Epithelial cell of prostate (primary cell): ENCODE measurements at places on chromosomes 1 and 21.
A peak's percentile ranks its signal among the peaks of the same experiment; 100 is the strongest.

- no peak for DNase-seq
Observed at GRCh38 chr1:224698015-224698451, 81.9 kb downstream of the CNIH3 start.

GRCh38 chr1:161440312-161440894 is 64.9 kb upstream of the FCGR2A start:
- no peak for DNase-seq

- peak; percentile 50 for DNase-seq
Observed at GRCh38 chr1:116538544-116538943, 32.3 kb downstream of the CD58 start.

- no peak for DNase-seq
Observed at GRCh38 chr1:70465911-70466310, 54.8 kb downstream of the CTH start.

GRCh38 chr1:187721216-187721615 is 892.5 kb downstream of the PLA2G4A start:
- DNase-seq, result no peak

GRCh38 chr1:21523297-21523813 is 14.1 kb downstream of the ALPL start:
- no peak for DNase-seq

DNA sequence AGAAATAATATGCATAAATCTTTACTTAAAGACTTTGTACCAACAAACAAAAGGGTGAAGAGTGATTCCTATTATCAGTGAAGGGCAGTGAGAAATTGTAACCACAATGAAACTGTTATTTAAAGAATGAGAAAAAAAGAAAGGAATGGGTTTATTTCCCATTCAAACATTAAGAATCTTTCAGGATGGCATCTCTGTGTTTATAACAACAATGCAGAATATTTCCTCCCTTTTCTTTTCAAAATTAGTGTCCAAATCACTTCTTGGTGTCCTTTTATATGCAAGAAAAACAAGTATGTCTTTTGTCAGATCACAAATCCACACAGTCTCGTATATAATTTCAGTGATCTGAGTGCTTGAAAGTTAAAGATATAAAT is 61.2 kb downstream of the PTPRC start:
- no peak for DNase-seq

DNA sequence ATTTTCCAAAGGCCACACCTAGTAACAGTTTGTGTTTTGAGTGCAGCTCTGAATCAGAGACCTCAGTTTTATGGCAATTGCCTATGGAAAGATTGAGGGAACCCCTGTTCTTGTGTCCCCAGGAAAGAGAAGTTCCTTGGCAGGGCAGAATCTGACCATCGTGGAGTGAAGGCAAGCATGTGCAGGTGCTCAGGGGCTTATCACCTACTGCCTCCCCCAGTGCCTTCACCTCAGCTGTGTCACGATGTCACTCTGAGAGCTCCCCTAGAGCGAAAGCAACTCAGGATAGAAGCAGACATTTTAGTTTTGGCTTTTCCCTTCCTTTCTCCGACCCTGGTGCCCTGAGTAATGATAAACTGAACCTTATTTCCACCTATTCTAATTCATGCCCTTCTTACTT is 1.8 kb upstream of the SPRR1A start:
- DNase-seq, result no peak

- DNase-seq, result no peak
Observed at GRCh38 chr21:35342440-35342839, 293.3 kb upstream of the RUNX1 start.

DNA sequence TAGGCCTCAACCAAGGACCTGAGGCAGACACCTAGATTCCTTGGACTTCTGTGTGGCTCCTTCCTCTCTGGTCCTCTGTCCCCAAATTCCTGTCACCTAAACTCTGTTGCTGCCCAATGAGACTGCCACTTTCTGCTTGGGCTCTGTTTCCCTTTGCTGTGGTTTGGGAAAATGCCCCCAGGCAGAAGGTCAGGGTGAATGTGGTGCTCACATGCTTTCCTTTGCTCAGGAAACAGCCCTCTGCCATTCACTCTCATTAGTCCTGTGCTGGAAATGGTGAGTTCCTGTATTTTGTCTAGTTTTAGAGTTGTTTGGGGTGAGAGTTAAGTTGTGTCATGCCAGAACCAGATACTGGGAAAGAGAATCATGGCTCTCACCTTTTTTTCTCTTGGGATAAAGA is 22.7 kb upstream of the SHE start:
- no peak for DNase-seq

DNA sequence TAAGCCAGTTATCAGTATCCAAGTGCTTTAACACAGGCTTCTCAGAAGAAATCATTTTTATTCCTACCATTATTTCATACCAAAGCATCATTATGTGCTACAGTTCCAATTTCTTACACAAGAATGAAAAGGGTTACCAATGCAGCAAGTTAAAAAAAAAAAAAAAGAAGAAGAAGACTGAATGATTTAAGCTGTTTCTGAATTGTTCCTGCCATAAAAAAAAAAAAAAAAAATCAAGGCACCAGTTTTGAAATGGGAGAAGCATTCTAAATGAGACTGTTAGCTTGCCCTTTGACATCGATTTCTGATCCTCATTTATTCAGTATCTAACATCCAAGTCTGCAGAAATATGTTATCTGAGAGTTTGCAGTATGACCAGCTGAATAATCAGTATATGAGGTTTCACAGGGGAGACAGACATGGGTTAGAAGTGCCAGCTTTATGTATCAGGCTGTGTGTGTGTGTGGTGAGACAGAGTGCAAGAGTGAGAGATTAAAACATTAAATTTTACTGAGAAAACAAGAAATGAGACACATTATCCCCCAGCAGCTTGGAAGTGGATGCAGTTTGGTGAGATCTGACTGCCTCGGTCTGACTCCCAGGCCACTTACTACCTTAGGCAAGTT is 105.8 kb downstream of the COLGALT2 start:
- DNase-seq, result no peak

DNA sequence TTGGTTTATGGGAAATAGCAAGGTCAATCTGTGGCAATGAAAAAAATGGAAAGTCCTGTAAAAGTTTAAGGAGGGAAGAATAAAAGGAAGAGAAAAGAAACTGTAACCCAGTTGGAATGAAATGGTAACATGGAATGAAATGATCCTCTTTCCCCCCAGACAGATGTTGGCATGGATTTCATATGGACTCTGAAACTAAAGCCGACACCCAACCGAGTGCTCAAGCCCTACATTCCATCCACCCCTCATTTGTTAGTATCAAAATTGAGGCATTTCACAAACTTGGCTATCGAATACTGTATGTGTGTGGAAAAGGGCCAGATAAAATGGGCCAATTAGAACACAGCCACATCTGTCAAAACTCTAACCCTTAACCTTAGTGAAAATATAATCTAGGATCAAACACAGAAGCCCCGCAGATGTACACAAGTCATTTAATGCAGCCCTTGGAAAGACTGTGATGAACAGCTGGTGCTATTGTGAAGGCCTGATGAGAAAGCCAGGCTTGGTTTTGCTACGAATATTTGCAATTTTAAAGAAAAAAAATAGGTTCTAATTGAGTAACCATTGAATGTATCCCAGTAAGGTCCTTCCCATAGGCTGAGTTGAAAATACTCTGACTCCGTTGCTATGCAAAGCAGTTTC is 72.6 kb upstream of the RGL1 start:
- DNase-seq, result no peak

- no peak for DNase-seq
Observed at GRCh38 chr1:161705537-161705936, 1.5 kb upstream of the FCRLA start.

- DNase-seq, result no peak
Observed at GRCh38 chr1:219902951-219903350, 25.4 kb downstream of the SLC30A10 start.

GRCh38 chr21:21247424-21247823 is 249.2 kb downstream of the NCAM2 start:
- no peak for DNase-seq

- no peak for DNase-seq
Observed at GRCh38 chr1:231046730-231047395, 6.8 kb upstream of the FAM89A start.

- DNase-seq, result no peak
Observed at GRCh38 chr1:10033359-10033845, 644 bp downstream of the UBE4B start.

DNA sequence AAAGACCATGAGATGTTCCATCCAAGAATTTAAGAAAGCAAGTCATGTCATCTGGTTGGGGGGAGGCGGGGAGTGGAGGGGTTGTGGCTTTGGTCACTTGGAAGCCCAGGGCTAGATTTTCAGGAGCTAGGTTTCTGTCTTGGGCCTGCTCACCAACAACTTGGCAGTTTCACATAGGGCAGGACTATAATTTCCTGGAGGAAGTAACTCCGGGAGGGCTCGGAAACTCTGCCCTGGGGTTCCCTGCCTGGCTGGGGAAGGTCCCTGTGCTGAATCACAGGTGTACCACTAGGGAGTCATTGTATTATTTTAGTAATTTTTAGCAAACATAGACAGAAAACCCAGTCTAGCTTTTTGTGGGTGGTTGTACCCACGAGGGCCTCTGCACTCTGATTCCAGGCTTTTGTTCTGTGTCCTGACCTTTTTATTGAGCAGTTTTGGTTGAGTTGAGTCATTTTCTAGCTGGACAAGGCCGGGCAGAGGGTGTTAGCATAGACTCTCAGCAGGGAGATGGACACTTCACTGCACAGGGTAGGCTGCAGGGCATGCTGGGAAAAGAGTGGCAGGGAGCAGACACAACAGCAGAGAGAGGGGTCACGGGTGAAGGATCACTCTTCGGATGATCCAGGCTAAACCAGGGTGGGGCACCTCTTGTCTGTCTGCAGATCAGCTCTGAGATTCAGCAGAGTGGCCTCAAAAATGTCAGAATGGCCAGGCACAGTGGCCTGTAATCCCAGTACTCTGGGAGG is 144.7 kb downstream of the GRIK3 start:
- DNase-seq, result no peak

DNA sequence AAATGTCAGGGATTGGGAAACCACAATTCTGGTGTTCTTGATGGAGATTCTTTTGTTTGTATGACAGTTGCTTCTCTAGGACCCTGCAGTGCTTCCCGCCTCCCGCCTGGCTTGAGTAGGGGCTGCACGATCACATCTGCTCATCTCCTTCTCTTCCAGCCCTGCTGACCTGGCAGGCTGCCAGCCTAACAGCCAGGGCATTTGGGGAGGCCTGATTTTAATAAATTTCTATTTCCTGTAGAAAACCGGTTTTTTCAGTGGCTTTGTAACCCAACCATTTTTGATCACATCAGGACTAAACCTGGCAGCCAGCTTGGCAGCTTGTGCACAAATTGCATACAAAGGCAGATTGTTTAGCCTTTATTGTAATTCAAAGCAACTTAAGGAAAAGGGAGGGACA is 78.9 kb downstream of the UBE2U start:
- DNase-seq, result no peak

DNA sequence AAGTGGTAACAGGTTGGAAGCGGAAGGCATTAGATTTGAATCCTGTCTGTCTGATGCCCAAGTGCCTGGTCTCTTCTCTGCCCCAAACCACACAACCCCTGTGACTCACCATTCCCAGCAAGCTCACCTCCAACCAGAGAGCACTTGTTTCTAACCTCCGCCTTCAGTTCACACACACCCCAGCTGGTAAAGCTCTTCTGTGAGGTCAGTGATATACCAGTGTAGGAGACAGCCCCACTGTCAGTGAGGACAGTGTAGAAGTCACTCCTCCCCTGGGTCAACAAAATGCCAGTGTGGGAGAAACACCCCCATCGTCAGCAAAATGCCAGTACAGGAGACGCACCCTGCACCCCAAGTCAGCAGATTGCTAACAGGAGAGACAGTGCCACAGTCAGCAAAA is 2.6 kb downstream of the RIMS3 start:
- peak; percentile 20 for DNase-seq

DNA sequence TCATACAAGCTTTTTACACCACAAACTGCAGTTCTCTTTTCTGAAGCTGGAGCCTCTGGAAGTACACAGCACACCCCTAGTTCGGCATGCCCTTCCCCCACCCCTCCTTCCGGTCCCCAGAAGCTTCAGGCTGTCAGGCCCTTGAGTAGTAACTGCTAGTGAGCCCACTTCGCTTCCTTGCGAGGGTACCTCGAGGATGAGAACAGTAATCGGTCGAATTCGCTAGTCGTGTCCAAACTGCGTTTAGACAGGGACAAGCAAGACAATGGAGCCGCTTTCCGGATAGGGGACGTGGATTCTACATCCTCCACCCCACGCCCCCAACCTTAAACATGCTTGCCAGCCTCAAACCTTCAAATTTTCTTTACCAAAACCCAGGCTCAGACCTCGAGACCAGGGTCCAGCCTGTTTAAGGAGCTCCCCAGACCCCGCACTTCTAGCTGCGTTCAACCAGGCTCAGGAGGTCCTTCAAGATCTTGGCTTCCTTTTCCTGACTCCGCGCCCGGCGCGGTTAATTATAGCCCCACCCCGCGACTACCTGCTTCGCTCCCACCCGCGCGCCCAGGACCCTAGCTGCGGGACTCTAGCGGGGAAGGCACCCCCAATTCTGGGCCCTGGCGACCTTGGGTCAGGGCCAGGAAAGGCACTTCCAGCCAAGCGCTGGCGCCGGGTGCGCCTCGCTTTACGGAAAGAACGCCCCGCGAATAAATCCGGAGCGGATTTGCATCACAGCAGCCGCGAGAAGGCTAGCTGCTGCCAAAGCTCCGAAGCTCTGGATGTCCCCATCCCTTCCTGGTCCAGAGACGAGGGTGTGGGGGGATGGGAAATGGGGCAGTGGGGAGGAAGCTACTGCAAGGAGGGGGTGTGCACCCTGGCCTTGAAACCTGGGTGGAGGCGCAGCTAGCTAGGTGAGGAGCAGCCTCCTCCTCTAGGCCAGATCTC is 8.1 kb upstream of the TSPAN1 start:
- DNase-seq, result no peak

DNA sequence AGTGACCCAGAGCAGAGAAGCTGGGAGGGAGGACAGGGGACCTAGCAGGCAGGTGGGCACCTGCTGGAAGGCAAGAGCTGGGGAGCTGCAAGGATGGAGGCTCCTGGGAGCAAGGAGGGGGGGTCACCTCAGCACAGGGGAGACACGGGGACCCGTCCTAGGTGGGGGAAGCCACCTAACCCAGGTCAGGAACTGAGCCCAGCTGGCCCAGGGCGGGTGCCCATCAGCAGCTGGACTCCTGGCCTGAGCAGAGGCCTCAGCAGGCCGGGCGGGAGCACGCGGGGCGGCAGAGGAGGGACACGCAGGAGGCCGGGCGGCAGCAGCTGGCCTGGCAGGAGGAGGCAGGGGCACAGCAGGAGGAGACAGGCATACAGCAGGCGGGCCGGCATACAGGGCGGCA is 949 bp downstream of the KRTAP10-1 start:
- no peak for DNase-seq

DNA sequence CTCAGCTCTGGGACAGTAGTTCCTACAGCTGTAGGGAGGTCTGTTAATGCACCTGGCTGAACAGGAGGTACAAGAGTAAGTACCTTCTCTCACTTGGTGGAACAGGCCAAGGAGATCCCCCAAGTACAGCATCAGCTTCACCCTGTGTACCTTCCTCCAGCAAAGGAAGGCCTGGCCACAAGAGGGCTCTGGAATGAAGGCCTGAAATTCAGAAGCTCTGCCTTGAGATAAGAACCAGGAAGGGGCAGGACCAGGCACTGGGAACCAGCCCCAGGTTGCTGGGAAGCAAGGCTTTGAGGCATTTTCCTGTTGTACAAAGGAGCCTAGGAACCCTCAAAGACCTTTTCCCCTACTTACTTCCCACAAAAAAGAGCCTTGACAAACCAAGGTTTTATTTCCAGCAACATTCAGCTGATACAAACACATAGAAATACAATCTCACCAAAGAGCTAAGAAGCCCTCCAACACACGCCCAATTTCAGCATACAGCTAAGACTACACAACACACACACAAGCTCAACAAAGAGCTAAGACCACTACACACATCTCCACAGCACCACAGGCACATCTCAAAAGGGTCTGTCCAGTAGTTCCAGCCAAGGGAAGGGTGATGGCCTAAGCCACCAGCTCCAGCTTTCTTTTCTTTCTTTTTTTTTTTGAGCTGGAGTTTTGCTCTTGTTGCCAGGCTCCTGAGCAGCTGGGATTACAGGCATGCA is 23.5 kb downstream of the F11R start:
- no peak for DNase-seq
